ENCODE measurements at places on chromosomes 4 and X. TPM values are rescaled to one million over a fixed set of nuclear protein-coding genes. Genes with fewer than 3 reads are reported as not detected.
A peak's percentile ranks its signal among the peaks of the same experiment; 100 is the strongest.

The LINC00632 gene
- not detected for polyA plus RNA-seq

The TRAM1L1 gene
- not detected for polyA plus RNA-seq

The CT45A10 gene
- not detected for polyA plus RNA-seq

The ADGRL3 gene
- polyA plus RNA-seq = not detected

The ANXA3 gene
- polyA plus RNA-seq = not detected

The LEF1 gene
- 6.0 TPM for polyA plus RNA-seq

DNA sequence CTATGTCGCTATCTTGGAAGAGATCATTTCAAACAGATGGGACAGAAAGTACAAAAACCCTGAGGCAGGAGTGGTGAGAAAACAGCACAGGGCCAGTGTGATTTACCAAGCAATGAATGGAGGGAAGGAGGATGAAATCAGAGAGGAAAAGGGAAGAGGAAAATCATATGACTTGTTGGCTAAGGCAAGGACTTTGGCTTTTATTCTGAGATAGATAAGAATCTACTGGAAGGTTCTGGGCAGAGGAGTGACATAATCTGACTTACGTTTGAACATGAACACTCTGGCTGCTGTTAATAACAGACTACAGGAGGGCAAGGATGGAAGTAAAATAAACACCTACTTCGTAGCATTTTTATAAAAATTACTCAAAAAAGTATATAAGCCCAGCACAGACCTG lies 207.8 kb upstream of the SLC7A11 start:
- H3K36me3 ChIP-seq = no peaks in the 10 kb centered on the region
- H3K4me3 ChIP-seq = no peak overlapping the region
- no peaks in the 10 kb centered on the region for H3K4me1 ChIP-seq
- H3K27ac ChIP-seq = no peak overlapping the region

DNA sequence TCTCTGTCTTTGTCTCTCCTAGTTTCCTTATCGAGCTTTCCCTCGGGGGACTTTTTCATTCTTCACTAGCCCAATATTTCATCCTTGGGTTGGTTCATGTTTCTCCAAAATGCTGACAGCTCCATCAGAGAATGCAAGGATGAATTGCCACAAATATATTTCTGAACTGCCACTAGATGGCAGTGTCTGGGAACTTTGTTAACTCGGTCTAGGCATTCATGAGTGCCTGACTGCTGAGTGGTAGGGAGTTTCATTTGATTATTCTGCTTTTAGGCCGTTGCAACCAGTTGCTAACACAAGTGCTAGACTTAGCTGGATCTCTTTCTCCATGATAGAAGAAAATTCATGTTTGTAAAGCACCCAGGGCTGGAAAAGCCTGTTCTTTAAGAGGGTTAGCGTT lies 73.5 kb upstream of the RAP2C start:
- H3K27me3 ChIP-seq = no peaks in the 10 kb centered on the region
- H3K4me1 ChIP-seq = no peaks in the 10 kb centered on the region
- H3K36me3 ChIP-seq = no peaks in the 10 kb centered on the region
- no peak overlapping the region for H3K4me3 ChIP-seq
- peak; percentile 27 for DNase-seq
- no peak overlapping the region for H3K27ac ChIP-seq

DNA sequence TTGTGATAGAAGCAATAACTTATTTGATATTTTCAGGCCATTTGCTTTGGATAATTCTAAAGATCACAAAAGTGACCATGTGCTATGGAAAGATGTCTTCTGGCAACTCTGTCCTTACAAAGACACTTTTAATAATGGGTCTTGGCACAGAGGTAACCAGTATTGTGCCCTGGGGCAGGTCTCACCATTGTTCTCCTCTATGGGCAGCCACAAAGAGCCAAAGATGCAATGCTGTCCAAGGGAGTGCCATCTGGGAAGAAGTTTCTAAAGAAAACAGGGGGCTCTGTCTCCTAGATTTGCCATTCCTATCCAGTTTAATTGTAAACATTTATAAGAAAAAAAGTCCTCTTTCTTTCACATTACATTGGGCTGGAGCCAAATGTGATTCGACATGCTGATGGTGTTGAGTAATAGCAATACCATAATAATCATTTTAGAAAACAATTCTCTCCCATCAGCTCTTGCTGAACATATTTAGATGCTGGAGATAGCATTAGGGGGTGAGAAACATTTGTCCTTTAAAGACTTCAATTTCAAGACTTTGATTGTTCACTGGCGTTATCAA lies 179.9 kb downstream of the KIT start:
- no peak overlapping the region for H3K4me3 ChIP-seq
- no peak for DNase-seq
- peaks cover 5% of the 10 kb centered on the region for H3K27me3 ChIP-seq
- no peaks in the 10 kb centered on the region for H3K36me3 ChIP-seq
- H3K4me1 ChIP-seq = no peaks in the 10 kb centered on the region

- DNase-seq = no peak
- peaks cover 6% of the 10 kb centered on the region for H3K4me1 ChIP-seq
- no peaks in the 10 kb centered on the region for H3K27me3 ChIP-seq
- no peak overlapping the region for H3K27ac ChIP-seq
These were observed 192.7 kb upstream of the STS start for GRCh38 chrX:6954836-6955235.

DNA sequence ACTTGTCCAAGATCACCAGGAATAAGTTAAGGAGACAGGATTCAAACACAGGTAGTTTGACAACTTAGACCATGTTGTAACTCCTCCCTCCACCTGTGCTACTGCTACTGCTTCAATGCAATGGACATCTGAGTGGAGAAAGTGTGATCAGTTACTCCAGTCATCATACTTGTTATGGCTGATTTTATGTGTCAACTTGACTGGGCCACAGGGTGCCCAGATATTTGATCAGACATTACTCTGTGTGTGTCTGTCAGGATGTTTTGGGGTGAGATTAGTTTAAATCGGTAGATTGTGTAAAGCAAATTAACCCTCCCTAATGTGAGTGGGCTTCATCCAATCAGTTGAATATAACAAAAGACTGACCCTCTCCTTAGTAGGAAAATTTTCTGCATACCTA lies 34.8 kb upstream of the PDLIM5 start:
- no peak overlapping the region for H3K27ac ChIP-seq
- H3K27me3 ChIP-seq = peaks cover 37% of the 10 kb centered on the region
- no peaks in the 10 kb centered on the region for H3K36me3 ChIP-seq
- no peaks in the 10 kb centered on the region for H3K4me1 ChIP-seq

- H3K36me3 ChIP-seq = no peaks in the 10 kb centered on the region
- no peak overlapping the region for H3K4me3 ChIP-seq
- H3K27ac ChIP-seq = no peak overlapping the region
These were observed 134.5 kb downstream of the MGST2 start for GRCh38 chr4:139800082-139800481.

- peaks cover 7% of the 10 kb centered on the region for H3K4me1 ChIP-seq
- H3K27ac ChIP-seq = no peak overlapping the region
- DNase-seq = no peak
- no peaks in the 10 kb centered on the region for H3K27me3 ChIP-seq
- H3K36me3 ChIP-seq = peaks cover 14% of the 10 kb centered on the region
- no peak overlapping the region for H3K4me3 ChIP-seq
These were observed 40.0 kb downstream of the SEPTIN11 start for GRCh38 chr4:76989391-76990061.

DNA sequence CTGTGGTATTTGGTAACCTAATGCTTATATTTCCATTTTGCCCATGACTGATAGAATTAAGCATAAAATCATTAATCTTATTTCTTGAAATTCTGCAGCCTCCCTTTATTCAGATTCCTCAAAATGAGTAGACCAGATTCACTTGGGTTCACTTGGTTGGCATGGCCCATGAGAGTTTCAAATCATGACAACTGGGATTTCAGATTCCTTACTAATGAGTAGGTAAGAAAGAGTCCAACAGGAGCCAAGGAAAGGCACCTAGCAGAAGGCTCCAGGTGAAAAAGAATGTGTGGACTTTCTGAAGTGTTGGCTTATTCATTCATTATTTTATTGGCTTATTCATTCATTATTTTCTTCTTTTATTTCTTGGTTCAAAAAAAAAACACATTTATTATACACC lies 27.2 kb upstream of the GATB start:
- H3K4me1 ChIP-seq = no peaks in the 10 kb centered on the region
- no peak overlapping the region for H3K4me3 ChIP-seq
- no peak for DNase-seq
- H3K27me3 ChIP-seq = peaks cover 11% of the 10 kb centered on the region

DNA sequence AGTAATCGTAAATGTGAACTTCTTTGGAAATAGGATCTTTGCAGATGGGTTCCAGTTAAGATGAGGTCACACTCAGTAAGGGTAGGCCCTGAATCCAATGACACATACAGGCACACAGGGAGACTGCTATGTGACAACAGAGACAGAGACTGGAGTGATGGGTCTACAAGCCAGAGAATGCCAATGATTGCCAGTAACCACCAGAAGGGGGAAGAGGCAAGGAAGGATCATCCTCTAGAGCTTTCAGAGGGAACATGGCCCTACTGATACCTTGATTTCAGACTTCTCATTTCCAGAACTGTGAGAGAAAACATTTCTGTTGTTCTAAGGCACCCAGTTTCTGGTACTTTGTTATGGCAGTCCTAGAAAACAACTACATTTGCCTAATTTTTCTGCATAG lies 73.1 kb upstream of the CCDC160 start:
- no peak for DNase-seq
- peak overlapping the region; percentile 76 for H3K27ac ChIP-seq
- no peaks in the 10 kb centered on the region for H3K27me3 ChIP-seq
- peaks cover 4% of the 10 kb centered on the region for H3K4me1 ChIP-seq
- H3K36me3 ChIP-seq = no peaks in the 10 kb centered on the region

- no peak overlapping the region for H3K4me3 ChIP-seq
- DNase-seq = no peak
- H3K27ac ChIP-seq = no peak overlapping the region
- no peaks in the 10 kb centered on the region for H3K4me1 ChIP-seq
- no peaks in the 10 kb centered on the region for H3K36me3 ChIP-seq
These were observed 13.2 kb upstream of the KCNE5 start for GRCh38 chrX:109638158-109638557.

DNA sequence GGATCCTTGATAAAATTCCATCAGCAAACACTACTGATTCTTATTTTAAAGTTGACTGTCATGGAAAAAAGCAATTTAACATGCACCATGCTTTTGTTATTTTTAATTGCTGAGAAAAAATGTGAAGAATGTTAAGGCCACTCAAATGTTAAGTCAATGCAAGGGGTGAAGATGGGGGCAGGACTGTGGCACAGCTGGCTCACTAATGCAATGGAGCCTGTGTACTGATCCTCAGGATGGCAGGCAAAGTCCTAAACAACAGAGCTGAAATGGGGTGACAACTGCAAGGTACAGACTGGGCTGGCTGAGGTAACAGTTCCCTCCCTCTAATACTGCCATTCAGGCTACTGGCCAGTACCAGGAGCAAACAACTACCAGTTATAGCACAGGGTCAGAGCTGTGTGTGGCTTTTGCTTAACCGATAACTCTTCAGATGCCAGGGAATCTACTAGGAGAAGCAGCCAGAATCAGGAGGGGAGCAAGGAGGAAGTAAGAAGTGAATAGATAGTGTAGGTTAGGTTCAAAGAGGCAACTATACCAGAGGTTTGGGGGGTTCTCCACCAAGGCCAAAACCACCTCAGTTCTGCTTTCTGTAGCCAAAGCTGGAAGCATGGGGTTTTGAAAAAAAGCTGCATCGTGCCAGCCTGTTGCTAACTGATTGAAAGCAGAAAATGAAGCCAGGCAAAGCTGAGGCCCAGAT lies 372.6 kb downstream of the OPHN1 start:
- H3K4me3 ChIP-seq = no peak overlapping the region
- no peaks in the 10 kb centered on the region for H3K27me3 ChIP-seq
- no peaks in the 10 kb centered on the region for H3K4me1 ChIP-seq
- no peak overlapping the region for H3K27ac ChIP-seq
- DNase-seq = no peak

DNA sequence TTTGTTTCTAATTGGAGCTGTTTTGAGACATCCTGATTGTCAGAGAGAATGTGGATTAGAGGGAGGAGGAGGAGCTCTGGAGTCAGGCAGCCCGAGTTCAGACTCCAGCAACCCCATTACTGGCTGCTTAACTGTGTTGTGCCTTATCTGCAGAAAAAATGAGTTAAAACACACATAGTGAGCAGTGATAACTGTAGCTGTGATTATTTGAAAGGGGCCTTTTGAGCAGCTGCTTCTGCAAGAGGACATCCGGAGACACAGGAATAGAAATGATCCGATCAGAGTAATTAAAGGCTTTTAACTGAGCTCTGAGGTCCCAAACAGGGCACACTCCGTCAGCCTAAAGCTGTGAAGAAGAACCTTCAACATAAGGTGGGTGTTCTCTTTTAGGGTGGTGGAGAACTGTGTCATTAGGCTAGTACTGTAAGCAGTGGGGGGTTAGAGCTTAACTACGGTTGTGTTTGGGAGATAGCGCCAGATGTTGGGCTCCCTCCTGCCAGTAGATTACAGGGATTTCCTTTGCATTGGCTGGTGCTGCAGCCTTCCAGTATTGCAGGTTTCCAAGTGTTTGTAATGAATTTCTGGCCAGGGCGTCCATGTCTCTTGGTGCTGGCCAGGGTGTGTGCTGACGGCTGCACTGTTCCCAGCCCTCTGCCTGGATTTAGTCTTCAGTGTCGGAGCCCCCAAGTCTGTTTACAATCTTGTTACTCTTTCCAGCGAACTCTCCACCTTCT lies 24.3 kb downstream of the ADD1 start:
- peak overlapping the region; percentile 61 for H3K27ac ChIP-seq
- DNase-seq = no peak
- H3K4me1 ChIP-seq = peaks cover 90% of the 10 kb centered on the region
- H3K4me3 ChIP-seq = peak overlapping the region; percentile 10

GRCh38 chrX:75746891-75747639 lies 38.0 kb downstream of the MAGEE2 start:
- DNase-seq = peak; percentile 23
- peaks cover 5% of the 10 kb centered on the region for H3K27me3 ChIP-seq
- H3K27ac ChIP-seq = peak overlapping the region; percentile 43
- peaks cover 12% of the 10 kb centered on the region for H3K4me1 ChIP-seq
- H3K4me3 ChIP-seq = peak overlapping the region; percentile 81

GRCh38 chr4:125703443-125703842 lies 388.7 kb downstream of the FAT4 start:
- no peaks in the 10 kb centered on the region for H3K27me3 ChIP-seq
- no peak for DNase-seq
- no peak overlapping the region for H3K27ac ChIP-seq
- H3K4me1 ChIP-seq = no peaks in the 10 kb centered on the region
- no peak overlapping the region for H3K4me3 ChIP-seq
- no peaks in the 10 kb centered on the region for H3K36me3 ChIP-seq

Measured in naive B cell (primary cell).